ENCODE measurements at places on chromosomes 5 and 9.

GRCh38 chr5:89015409-89015808 is 132.4 kb upstream of the MEF2C start:
- no peak for DNase-seq

DNA sequence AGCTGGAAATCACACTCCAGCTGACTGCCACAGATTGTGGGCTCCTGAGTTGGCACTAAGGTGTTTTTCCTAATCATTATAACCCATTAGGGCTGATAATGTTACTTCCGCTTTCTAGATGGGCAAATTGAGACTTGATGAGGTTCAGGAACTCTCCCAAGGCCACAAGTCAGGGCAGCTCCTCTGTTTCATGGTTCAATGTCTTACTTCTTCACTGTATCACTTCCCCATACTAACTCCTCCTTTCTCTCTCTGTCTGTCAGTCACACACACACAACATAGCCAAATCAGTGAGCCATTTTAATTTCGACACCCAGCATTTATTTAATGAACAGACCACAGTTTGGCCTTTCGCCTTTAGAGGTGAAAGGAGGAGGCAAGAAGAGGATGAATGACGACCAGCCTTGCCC is 17.8 kb upstream of the TRAF1 start:
- DNase-seq: no peak

- DNase-seq: no peak
Observed at GRCh38 chr9:114344188-114344566, 14.5 kb downstream of the ORM2 start.

DNA sequence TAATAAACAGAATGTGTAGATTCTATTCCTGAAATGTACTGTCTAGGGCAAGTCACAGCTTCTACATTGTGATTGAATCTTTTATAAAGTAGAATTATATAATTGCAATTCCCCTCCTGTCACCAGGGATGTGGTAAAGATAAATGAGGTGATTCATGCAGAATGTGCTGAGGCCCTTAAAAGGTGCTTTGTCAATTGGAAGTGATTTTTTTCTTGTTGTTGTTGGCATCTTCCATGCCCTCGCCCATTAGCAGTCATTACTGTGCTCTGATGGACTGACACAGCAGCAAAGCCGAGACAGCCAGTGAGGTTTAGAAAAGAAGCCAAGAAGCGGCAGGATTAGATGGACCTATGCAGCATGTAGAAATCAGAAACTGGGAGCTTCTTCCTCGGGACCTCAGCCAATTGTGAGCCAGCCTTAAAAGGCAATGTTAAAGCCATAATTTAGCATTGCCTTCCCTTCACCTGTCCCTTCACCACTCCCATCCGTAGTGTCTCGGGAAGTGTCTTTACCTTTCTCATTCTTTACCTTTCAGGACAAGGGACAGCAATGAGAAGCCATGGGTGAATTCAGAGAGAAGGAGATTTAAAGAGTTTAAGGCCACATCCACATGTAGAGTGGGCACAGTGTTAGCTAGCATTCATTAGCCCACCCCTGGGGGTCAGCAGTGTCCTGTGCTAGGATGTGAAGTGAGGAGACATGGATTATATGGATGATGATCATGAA is 257.8 kb downstream of the PLK2 start:
- no peak for DNase-seq

GRCh38 chr5:37626266-37626665 is 213.6 kb downstream of the GDNF start:
- no peak for DNase-seq

- no peak for DNase-seq
Observed at GRCh38 chr9:109781541-109782197, 1.7 kb downstream of the PALM2AKAP2 start.

GRCh38 chr9:5514617-5515260 is 4.4 kb downstream of the PDCD1LG2 start:
- no peak for DNase-seq

DNA sequence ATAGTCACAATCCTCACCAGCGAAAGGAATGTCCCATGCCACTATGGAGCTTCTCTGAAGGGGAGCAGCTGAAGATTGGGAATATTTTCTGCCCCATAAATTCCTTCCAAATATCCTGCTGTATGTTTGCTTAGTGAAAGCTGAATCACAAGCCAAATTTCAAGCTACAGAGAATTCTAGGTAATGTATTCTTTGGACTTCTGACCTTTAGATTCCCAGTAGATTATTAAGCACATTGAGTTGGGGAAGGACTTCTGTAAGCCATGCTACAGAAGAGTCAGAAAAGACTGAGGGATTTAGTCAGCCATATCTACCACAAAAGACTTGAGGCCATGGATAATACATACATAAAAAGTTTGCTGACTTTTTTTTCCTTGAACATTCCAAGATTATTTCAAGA is 1342.0 kb upstream of the NUDT12 start:
- DNase-seq: no peak

- DNase-seq: no peak
Observed at GRCh38 chr9:33172256-33173238, 5.4 kb upstream of the B4GALT1 start.

DNA sequence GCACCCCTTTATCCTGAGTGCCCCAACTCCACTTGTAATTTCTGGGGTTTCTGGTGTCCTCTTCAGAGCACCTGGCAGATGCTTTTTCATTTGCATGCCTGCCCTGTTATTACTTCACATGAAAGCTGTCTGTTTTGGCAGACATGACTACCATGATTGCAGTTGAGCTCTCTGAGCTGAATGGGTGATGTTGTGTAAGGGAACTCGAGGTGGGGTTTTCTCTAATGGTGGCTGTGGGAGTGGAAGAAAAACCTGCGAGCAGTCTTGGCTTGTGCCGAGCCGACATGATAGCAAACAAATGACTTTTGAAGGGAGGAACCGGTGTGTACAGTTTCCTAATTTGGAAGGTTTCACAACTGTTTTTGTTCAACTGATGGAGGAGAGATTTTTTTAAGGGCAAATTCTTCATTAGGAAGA is 196.2 kb downstream of the AOPEP start:
- no peak for DNase-seq

GRCh38 chr9:87513161-87513560 is 15.5 kb downstream of the DAPK1 start:
- DNase-seq: no peak

DNA sequence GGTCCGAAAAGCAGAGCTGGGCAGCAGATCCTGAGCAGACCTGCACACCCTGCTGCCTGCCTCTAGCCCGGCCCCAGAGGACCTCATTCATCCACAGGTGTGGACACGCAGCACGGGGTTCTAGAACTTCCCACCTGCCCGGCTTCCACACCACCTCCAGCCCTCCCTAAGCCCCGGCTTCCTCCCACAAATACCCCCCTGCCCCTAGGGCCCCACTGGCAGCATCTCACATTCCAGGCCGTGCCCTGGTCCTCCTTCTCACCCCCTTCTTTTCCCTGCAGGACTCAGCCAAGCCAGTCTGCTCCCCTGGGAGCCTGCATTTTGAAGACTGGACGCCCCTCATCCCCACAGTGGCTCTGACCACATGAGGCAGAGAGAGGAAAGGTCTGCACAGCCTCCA is 138.9 kb downstream of the ADAMTS2 start:
- no peak for DNase-seq

Data from ACHN (cell line).